ENCODE measurements at places on chromosomes 1 and 21.

DNA sequence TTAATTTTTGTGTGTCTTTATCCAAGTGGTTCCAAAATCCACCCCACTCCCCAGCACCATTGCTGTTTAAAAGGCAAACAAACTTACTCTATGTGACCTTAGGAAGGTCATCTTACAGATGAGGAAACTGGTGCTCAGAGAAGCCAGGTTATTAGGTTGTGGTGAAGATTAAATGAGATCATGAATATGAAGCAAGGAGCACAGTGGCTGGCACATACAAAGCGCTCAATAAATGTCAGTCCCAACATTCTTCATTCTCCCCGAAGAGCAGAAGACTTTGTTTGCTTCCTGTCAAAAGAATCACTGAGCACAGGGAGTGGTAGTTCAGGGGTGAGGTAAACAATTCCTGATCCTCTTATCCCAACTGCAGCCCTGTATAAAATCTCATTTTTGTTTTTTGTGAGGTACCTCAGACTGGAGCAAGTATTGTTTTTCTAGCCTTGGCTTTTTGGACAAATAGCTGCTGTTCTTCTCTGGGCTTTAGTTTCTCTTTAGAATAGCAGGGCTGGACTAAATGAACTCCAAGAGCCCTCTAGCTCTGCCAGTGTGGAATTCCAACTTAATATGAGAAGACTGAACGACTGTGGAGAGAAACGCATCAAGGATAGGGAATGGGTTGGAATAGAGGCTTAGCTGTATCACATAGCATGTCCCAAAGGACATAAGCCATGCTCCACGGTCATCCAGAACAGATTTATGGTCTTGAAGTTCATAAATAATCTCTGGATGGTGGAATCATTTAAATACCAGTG is 455.3 kb upstream of the USP24 start:
- no peak for DNase-seq

DNA sequence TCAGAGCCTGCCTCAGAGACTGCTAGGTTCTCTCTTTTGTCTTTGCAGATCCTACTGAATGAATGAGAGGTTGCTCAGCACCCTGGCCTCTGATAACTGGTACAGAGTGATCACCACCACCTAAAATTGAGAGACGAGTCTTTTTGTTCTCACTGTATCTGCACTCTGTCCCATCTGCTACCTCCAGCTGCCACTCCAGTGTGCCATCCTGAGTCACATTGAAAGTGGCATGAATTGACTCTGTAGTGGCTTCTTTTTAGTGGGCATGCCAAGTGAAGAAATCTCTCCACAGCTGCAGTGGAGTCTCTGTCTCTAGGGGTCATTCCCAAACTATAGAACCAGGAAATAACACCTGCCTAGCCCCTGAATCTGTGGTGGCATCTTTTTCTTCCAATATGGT is 14.7 kb downstream of the CAMK1G start:
- DNase-seq, result no peak

- DNase-seq, result no peak
Measured at GRCh38 chr1:8217011-8217711, 100.8 kb upstream of the SLC45A1 start.

GRCh38 chr1:15100121-15100879 is 53.2 kb upstream of the TMEM51 start:
- DNase-seq, result peak; percentile 17

GRCh38 chr1:25564777-25565574 is 21.6 kb downstream of the LDLRAP1 start:
- no peak for DNase-seq

GRCh38 chr1:197486946-197487345 is 218.9 kb downstream of the CRB1 start:
- no peak for DNase-seq

GRCh38 chr21:44329086-44329889 is 9.9 kb downstream of the CFAP410 start:
- DNase-seq, result no peak

DNA sequence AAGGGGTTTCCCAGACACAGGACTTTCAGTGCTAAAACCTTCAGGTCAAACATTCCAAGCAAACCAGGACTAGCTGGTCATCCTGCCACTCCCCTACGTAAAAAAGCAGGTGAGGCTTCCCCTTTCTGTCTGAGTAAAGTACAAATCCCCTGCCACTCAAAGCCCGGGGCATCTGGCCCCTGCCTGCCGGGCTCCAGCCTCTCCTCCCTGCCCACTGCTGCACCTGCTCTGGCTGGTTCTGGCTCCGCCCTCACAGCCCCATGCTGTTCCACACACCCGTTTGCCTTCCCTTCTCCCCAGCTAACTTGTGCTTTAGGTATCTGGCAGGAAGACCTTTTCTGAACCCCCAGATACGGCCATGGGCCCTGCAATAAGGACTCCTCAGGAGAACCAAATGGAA is 23.3 kb upstream of the S100A7 start:
- no peak for DNase-seq

DNA sequence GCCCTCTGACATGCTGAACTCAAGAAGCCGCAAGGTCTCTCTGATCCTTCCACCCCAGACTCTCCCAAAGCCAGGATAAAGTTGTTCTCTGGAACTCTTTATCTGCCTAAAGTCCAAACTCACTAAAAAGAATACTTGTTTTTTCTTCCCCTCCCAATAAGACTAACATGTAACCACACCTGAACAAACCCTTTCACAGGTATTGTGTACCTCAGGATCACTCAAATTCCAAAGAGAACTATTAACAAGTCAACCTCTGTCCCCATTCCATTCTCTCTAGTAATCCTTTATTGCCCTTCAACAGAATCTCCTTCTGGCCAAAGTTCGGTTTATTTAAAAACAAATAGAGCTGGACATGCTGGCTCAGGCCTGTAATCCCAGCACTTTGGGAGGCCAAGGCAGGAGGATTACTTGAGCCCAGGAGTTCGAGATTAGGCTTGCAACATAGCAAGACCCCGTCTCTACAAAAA is 4.1 kb upstream of the TOE1 start:
- DNase-seq, result no peak

GRCh38 chr1:184482136-184482535 is 95.3 kb downstream of the C1orf21 start:
- DNase-seq, result no peak

- no peak for DNase-seq
Measured at GRCh38 chr1:109832945-109833344, 69.2 kb upstream of the EPS8L3 start.

DNA sequence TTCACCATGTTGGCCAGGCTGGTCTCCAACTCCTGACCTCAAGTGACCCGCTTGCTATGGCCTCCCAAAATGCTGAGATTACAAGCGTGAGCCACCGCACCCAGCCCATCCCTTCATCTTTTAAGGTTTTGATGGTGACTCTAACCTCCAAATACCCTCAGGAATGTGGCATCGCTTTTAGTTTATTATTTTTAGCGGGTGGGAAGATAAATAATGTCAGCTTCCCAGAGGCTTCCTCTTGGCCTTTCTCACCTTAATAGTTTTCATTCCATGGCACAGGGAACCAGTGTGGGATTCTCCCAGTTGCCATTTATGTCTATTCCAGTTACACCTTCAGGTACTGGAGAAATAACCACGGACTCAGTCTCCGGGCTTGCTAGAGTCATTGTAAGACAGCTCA is 92.1 kb upstream of the LRRN2 start:
- DNase-seq, result no peak

- DNase-seq, result no peak
Measured at GRCh38 chr1:203511930-203512329, 18.0 kb downstream of the OPTC start.

Measured in stimulated activated CD8-positive, alpha-beta memory T cell treated with anti-CD3 and anti-CD28 coated beads, Interleukin-7, amount 100 ng/mL, for 48 hours (primary cell).